Activated CD4-positive, alpha-beta memory T cell treated with anti-CD3 and anti-CD28 coated beads, Interleukin-2, amount 10 ng/mL, durations not matched to agents 7 days and 5 days (primary cell): ENCODE measurements at places on chromosomes 3 and 15. TPM values are rescaled to one million over a fixed set of nuclear protein-coding genes. Genes with fewer than 3 reads are reported as not detected.

PPP1R14D gene
- not detected for total RNA-seq

POLQ gene
- total RNA-seq, result 27.9 TPM

SLC24A5 gene
- total RNA-seq, result not detected

PSTPIP1 gene
- 187 TPM for total RNA-seq

TRIM42 gene
- not detected for total RNA-seq

ITGB5 gene
- total RNA-seq, result 0.40 TPM

RPL29 gene
- 1,042 TPM for total RNA-seq

FGF12 gene
- total RNA-seq, result not detected

MKRN2OS gene
- total RNA-seq, result not detected

RETNLB gene
- total RNA-seq, result not detected

TRPM1 gene
- total RNA-seq, result not detected

NANOGP8 gene
- total RNA-seq, result not detected

HGD gene
- total RNA-seq, result 0.43 TPM

HIGD2B gene
- not detected for total RNA-seq

PDE12 gene
- total RNA-seq, result 27.7 TPM

ROPN1 gene
- total RNA-seq, result not detected

SMCO1 gene
- not detected for total RNA-seq

CCRL2 gene
- total RNA-seq, result 6.2 TPM

ACKR2 gene
- 2.3 TPM for total RNA-seq

GOLGA8S gene
- 0.38 TPM for total RNA-seq

GREM1 gene
- total RNA-seq, result not detected

GNB5 gene
- 35.5 TPM for total RNA-seq

LDHAL6B gene
- total RNA-seq, result not detected

GPR15 gene
- 111 TPM for total RNA-seq

CACNA1D gene
- 3.2 TPM for total RNA-seq

CCDC39 gene
- total RNA-seq, result not detected
